Cardiac septum (tissue), 1 donor: ENCODE measurements at places on chromosomes 16 and 17. TPM values are rescaled to one million over a fixed set of nuclear protein-coding genes. Genes with fewer than 3 reads are reported as not detected.

Gene KRT28
- not detected for total RNA-seq

Gene SPATA22
- not detected for total RNA-seq

Gene VAMP2
- 63.9 TPM for total RNA-seq

Gene KRTAP2-1
- not detected for total RNA-seq

Gene C17orf100
- 0.48 TPM for total RNA-seq

Gene TPSD1
- total RNA-seq, result not detected

Gene FOXL1
- 1.2 TPM for total RNA-seq

Gene RAB34
- total RNA-seq, result 15.3 TPM

Gene TSNAXIP1
- total RNA-seq, result 0.51 TPM

Gene SLC38A8
- total RNA-seq, result not detected

Gene TNFSF13
- total RNA-seq, result 4.9 TPM

Gene WSCD1
- total RNA-seq, result 1.4 TPM

Gene GFOD2
- 10.7 TPM for total RNA-seq

Gene NTN1
- total RNA-seq, result 11.5 TPM

Gene ABCA8
- total RNA-seq, result 25.4 TPM

Gene TBX6
- 0.57 TPM for total RNA-seq

Gene UTS2R
- total RNA-seq, result 0.51 TPM

Gene TOP2A
- total RNA-seq, result 0.51 TPM

Gene B9D1
- 9.7 TPM for total RNA-seq

Gene ATP6V0D1
- 58.8 TPM for total RNA-seq

Gene JPH3
- 0.11 TPM for total RNA-seq

Gene CLEC19A
- total RNA-seq, result not detected

Gene RBFOX1
- total RNA-seq, result 27.1 TPM

Gene PRSS8
- not detected for total RNA-seq

Gene C1QTNF8
- not detected for total RNA-seq

Gene TERF2IP
- total RNA-seq, result 76.0 TPM

Gene CTRB1
- total RNA-seq, result not detected

Gene NUPR1
- total RNA-seq, result 50.2 TPM

Gene MYOCD
- 82.1 TPM for total RNA-seq

Gene IL32
- total RNA-seq, result 32.3 TPM

Gene RRAD
- total RNA-seq, result 245 TPM

Gene ATAD5
- 0.48 TPM for total RNA-seq

Gene CRYBA1
- not detected for total RNA-seq

Gene NHLRC4
- 0.30 TPM for total RNA-seq

Gene TRIM47
- total RNA-seq, result 39.5 TPM

Gene KIF18B
- 0.13 TPM for total RNA-seq

Gene TK1
- 1.2 TPM for total RNA-seq

Gene ZC3H18
- total RNA-seq, result 20.6 TPM

Gene ITGB3
- 5.7 TPM for total RNA-seq
